Cerebellar nuclear complex (tissue), 1 donor: ENCODE measurements at places on chromosomes 13 and 19.

DNA sequence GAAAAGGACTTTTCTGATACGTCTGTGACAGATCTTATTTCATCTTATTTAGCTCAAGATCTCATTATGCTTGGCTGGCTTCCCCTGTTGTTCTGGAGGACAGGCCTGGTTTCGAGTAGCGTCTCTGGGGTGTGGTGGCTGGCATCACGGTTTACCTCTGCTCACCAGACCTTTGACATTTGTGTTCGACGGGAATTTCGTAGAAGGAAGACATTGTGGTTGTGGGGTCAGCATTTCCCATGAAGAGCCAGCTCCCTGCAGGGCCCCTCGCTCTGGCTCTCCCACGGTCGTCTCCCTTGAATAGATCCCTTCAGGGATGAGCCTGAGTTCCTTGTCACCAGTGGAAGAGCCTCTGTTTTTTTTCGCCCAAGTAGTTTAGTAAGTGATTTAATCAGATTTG lies 78.6 kb upstream of the TEX29 start:
- no peak for DNase-seq

GRCh38 chr13:95433537-95433936 lies 119.0 kb upstream of the CLDN10 start:
- no peak for DNase-seq

GRCh38 chr19:53992211-53992610 lies 774 bp downstream of the CACNG6 start:
- no peak for DNase-seq

DNA sequence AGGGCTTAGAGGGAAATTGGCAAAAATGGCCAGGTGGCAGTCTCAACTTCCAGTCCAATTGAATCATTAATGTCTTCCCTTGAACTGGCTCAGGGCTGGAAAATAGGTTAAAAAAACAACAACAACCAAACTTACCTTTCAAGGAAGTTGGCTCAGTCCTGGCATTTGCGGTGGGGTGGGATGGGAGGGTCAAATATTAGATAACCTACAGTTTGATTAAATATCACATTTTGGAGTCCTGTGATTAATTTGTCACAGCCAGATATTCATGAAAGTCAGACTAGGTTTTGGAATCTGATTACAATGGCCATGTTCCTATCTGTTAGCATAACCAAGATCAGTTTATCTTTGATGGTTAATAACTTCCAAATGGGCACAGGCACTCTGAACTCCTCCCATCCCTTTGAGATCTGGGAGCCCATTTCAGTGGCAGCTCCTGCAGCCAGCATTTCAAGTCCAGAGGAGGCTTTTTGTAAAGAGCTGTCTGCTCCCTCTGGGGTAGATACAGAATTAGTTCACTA lies 7.8 kb upstream of the DZIP1 start:
- DNase-seq: no peak

DNA sequence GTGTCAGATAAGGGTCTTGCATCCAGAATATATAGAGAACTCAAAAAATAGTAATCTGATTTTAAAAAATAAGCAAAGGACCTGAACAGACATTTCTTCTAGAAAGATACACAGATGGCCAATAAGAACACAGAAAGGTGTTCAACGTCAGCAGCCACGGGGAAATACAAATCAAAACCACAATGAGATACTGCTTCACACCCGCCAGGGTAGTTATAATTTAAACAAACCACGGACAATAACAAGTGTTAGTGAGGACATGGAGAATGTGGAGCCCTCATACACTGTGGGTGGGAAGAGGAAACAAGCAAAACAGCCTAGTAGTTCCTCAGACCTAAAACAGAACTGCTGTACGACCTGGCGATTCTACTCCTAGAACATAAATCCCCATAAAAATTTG lies 26.7 kb upstream of the NAPA start:
- DNase-seq: no peak

GRCh38 chr13:72698164-72698563 lies 29.3 kb downstream of the MZT1 start:
- DNase-seq: no peak
